ENCODE measurements at places on chromosomes 16 and 17.
A peak's percentile ranks its signal among the peaks of the same experiment; 100 is the strongest.

GRCh38 chr16:75495076-75495674, at the start of gene CHST6:
TSS of gene CHST6 (minus strand) at chr16:75495441. CDS start at chr16:75479828, 15,613 bp downstream.
- peak; percentile 71 for DNase-seq
- peak within 1 kb of the TSS; percentile 49 for H3K4me3 ChIP-seq
- no peaks in the 10 kb centered on the region for H3K4me1 ChIP-seq
- H3K27ac ChIP-seq: peak within 1 kb of the TSS; percentile 65

DNA sequence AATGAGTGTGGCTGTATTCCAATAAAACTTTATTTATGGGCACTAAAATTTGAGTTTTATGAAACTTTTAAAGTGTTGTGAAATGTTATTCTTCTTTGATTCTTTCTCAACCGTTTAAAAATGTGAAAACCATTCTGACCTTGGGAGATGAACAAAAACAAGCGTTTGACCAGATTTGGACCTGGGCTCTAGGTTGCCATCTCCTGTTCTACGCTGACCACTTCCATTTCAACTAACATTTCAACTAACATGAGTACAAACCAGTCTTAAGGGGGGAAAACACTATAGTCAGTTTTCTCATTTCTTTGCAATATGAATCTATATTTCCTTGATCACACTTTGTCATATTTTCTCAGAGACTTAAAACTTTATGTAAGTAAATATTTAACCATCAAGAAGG, 118.4 kb upstream of the IRX5 start:
- no peaks in the 10 kb centered on the region for H3K27me3 ChIP-seq
- H3K27ac ChIP-seq: no peak overlapping the region
- DNase-seq: no peak

DNA sequence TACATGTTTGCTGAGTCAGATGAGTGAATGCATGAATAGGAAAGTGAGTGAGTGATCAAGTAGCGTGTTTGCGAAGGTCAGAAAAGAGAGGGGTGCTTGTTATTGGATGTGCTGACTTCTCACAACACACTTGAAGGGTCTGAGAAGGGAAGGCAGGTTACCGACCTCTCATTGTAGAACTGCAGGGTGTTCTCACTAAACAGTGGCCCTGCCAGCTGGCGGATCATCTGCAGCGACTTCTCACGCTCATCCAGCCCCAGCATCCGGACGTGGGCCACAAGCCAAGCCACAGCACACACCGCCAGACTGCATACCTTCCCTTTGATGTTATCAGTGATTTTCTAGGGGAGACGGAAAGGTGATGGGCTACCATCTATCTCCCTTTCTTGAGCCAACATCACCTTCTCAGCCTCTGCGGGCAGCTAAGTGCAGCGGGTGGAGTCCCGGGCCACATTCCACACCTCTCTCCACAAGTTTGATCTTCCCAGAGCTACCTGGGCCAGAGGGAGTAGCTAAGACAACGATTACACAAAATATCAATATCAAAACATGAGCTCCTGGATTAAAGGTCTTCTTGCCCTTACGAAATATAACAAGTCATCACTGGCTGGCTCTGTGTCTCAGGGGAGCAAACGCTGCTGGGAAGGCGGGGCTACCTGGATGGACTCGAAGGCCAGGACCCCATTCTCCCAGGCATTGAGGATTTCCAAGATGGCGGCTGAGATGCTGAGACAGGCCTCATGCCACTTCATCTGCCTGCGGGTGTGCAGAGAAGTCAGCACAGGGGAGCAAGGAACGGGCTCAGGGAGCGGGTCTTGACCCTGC, 11.0 kb downstream of the CSF3 start:
- no peak overlapping the region for H3K4me3 ChIP-seq
- peaks cover 6% of the 10 kb centered on the region for H3K36me3 ChIP-seq
- H3K27ac ChIP-seq: no peak overlapping the region

DNA sequence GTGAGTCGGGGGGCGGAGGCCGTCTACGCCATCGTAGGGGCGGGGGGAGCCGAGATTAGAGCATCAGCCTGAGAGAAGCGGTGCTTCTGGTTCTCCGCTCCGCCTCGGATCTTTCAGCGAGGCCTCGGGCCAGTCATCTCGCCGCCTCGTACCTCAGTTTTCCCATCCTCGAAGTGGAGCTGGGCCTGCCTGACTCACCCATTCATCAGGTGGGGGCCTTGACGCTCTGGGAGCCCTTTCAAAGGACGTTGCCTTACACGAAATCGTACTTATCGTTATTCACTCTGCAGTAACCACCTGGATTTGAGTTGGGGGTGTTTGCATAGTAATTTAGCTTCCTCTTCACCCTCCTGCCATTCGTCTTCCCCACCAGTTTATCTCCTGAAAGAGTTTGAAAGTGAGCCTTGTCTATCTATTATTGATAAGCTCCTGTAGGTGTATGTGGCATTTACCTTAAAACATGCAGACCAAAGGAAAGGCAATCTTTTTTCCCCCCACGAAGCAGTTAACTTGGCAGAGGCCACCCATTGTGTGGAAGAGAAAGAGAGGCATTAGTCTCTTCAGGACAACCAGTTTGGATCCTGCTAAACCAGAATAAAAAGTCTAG, 674 bp downstream of the TAF15 start:
- peak overlapping the region; percentile 97 for H3K4me3 ChIP-seq
- H3K4me1 ChIP-seq: peaks cover 12% of the 10 kb centered on the region
- H3K27me3 ChIP-seq: no peaks in the 10 kb centered on the region
- no peaks in the 10 kb centered on the region for H3K36me3 ChIP-seq
- DNase-seq: no peak
- H3K27ac ChIP-seq: peak overlapping the region; percentile 99
